Thoracic aorta (tissue), 2 donors: ENCODE measurements at places on chromosomes 1 and 21. TPM values are rescaled to one million over a fixed set of nuclear protein-coding genes. Genes with fewer than 3 reads are reported as not detected.

PDZK1IP1 gene
- not detected for total RNA-seq

- DNase-seq, result no peak
Observed at GRCh38 chr1:94801919-94802546, 18.1 kb upstream of the SLC44A3 start.

- DNase-seq, result no peak
Observed at GRCh38 chr1:219710529-219711194, 97.8 kb upstream of the ZC3H11B start.

GRCh38 chr1:209064850-209065706, 518.4 kb upstream of the CAMK1G start:
- DNase-seq, result no peak
